ENCODE measurements at places on chromosomes 1 and 21. TPM values are rescaled to one million over a fixed set of nuclear protein-coding genes. Genes with fewer than 3 reads are reported as not detected.
A peak's percentile ranks its signal among the peaks of the same experiment; 100 is the strongest.

DNA sequence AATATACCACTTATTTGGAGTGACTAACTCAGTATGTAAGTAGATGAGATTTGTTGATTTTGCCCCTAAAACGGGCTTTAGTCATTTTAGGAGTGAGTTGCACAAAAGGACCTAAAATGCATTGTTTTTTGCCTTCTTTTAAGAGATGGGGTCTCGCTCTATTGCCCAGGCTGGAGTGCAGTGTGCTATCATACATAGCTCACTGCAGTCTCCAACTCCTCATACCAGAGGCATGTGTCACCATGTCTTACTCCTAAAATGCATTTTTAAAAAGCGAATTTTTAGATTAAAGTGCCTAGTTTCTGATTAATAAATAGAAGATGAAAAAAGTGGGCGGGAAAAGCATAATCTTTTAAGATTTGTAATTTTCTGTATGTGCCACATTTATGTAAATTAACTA lies 11.5 kb upstream of the NEXN start:
- peak; percentile 58 for DNase-seq

GRCh38 chr1:48947761-48948537 lies 171.3 kb upstream of the BEND5 start:
- no peak for DNase-seq

The LCE3E gene
- not detected for total RNA-seq

The USF1 gene
- total RNA-seq = 82.7 TPM

All from M059J (cell line).